ENCODE measurements at places on chromosomes 5 and 9.
A peak's percentile ranks its signal among the peaks of the same experiment; 100 is the strongest.

DNA sequence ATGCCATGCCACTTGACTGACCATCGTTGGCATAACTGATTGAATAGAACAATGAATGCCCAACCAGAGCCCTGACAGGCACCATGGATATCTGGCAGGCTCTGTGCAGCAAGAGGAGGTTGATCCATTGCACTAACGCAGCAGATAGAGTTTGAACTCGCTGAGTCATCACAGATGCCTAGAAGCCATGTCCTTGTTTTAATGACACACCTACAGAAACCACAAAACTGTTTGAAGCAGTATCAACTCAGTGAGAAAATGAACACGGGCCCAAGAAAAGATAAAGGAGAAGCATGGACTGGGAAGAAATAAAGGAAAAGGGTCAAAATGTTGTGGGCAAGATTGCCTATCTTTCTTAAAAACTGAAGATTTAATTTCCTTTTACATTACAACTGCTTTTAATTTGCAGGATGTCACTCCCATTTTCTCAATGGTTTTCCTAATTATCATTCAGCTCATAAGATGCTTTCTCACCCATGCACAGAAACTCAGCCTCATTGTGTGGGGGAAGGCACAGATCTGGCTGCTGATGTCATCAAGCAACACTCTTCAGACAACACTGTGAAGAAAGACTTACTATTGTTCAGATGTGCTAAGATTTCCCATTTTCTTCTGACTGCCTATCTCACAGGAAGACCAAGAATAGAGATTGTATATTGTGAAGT, 129.0 kb downstream of the PIK3R1 start:
- no peak for DNase-seq

GRCh38 chr9:3385871-3386270, 139.9 kb downstream of the RFX3 start:
- peak; percentile 21 for DNase-seq

DNA sequence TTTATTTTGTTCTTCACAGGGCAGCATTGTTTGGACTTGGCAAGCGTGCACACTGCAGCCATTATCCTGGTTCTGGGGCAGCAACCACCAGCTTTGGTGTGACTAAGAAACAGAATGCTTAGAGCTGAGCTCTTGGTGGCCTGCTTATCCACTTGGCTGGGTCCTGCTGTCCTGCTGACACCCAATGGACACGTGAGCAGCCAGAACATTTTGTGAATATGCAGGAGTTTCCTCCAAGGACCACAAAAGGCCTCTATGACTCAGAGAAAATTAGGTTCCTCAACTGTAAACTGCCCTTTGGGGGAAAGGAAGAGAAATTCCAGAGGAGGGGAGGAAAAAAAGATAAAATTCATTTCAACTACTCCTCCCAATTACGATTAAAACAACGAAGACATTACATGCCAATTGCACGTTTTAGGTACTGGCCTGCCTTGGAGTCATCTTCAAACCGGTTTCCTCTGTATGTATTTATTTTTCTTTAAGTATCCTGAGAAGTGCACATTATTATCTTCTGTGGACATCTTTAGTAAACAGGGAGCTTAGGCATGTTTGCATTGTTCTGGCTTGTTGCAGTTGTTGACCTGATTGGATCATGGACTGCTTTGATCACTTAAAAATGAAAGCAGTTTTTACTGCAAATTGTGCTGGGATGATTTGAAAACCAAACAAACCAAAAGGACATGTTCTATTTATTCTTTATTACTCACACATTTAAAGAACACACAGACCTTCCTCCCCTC, 82.3 kb upstream of the TLE4 start:
- DNase-seq, result no peak

DNA sequence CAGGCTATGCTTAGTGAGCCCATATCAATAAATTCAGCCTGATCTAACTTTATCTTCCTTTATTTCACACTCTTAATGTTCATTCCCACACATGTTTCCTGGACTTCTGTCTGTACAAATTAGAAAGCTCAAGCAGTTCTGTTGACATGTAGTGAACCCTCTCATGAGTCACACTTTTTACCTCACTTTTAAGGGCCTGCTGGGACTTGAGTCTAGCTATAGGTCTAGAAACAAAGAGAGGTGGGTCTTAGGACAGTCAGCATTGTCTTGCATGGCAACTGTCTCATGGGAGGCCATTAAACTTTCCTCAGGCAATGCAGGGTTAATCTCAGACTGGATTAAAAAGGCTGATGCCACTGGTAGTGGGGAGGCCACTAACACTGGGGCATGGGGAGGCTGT, 8.6 kb upstream of the CCNH start:
- no peak for DNase-seq

DNA sequence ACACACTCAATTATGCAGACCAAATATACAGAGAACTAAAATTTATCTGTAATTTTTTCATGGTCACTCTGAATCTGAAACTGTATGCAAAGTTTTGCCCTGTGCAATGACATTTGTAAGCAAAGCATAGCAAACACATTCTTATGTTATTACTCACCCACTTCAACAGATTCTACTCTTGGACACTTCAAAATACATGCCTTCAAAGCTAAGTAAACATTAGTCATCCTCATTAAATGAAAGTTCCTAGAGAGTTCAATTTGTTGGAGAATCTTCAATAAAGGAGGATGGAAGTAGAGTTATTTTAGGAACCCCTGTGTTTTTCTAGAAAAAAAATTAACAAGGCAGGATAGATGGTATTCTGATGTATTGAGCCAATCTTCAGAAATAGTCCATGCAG, 639.7 kb upstream of the C9orf72 start:
- no peak for DNase-seq

GRCh38 chr9:97237951-97238889, 69.2 kb upstream of the CCDC180 start:
- peak; percentile 74 for DNase-seq

GRCh38 chr5:60184606-60185005, 291.1 kb upstream of the PDE4D start:
- no peak for DNase-seq

DNA sequence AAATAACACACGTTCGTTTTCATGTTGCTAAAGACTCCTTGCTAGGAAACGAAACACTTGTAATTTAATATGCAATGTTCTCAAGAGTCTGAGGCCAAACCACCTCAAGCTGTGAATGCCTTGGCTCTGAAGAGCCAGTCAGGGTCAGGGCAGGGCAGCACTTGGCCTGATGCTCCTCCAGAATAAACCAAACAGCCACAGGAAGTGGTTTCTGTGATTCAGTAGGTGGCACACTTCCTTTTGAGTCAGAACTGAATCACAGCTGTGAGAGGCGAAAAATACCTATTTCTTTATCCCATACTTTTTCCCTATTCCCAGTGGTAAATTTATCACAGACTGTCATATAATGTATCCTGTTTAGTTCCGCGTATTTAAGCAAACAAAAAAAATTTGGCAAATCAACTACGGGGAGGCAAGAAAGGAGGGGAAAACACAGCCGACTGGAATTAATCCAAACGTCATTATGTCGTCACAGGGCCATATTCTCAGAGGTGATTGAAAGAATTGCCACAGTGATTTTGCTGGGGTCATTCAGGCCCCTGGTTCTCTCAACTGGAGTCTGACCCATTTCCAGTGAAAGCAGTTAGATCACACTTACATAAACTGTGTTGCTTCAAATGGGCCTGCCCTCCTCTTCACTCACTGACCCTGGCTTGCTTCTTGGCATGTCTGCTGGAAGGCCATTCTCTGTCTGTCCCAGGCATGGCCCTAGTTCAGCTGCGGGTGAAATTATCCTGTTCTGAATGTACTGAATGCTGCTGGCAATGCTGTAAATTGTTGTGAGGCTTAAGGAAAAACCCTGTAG, 71.2 kb downstream of the ARRDC3 start:
- DNase-seq, result peak; percentile 45

DNA sequence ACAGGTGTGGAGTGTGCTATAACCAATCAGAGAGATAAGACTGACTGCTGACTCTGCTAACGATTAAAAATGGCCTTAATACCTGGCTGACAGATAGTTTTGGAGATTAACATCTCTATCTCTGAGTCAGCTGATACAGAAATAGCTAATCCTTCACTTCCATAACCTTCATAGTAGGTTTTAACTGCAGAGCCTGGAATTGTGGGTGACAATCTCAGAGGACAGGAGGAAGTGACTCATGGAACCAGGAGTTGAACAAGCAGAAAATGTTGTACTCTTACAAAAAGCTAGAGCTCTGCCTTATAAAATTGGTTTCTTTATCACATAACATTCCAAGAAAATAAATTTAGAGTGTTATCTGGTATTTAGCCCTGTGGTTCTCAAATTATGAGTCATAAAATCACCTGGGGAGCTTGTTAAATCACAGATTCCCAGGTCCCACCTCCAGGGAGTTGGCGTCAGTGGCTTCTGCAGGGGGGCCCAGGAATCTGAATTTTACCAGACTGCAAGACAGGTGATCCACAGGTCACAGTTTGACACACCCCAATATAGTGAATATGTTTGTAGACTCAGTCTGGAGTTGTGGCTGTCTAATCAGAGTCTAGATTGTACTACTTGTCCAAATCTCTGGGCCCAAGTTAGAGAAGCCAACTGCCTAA, 44.4 kb upstream of the AFAP1L1 start:
- DNase-seq, result no peak

GRCh38 chr5:179292681-179293635, 52.3 kb downstream of the ADAMTS2 start:
- no peak for DNase-seq

DNA sequence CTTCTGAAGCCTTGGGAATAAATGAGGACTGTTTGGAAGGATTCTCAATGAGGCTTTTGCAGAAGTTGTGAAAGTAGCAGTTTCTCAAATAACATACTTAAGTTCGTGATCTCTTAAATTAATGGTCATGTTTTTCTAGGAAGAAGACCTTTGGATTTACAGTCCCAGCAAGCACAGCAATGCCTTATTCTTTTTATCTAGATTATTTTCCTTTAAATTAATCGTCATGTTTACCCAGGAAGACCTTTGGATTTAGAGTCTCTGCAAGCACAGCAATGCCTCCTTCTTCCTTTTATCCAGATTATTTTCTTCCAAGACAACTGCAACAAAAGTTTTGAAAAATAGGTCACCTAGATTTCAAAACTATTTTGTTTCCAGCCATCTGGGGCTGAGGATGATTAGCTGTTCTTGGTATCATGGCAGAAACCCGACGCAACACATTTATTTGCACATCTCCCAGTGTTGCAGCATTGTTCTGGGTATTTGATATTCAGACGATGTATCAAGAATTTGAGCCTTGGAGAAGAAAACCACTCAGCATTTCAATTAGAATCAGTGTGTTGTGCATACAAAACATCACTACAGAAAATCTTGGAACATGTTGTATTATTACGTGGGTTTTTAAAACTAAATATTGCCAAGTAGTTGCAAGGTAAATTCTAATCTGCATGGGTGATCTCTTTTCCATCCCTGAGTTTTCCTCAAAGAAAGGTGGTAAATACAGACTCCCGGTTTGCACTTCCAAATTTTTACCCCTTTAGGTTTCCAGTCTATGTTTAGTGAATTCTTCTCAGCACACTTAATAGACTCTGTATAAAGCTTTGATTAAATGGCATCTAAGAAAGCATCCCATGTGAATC, 50.9 kb downstream of the JAKMIP2 start:
- no peak for DNase-seq

DNA sequence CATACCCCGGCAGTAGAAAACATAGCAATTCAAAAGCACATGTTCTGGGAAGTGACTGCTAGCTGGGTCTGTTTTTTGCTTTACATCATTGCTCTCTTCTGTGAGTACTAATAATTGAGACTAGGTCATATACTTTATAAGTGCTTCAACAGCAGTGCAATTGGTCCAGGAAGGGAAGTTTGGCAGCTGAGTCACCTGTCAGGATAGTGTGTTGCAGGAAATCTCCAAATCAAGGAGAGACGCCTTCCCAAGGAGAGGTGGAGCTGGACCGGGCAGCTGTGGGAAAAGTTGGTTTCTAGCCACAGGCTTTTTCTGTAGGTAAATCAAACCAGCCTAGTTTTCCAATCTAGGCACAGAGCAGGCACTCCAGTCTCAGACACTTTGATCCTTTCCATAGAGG, 330.1 kb downstream of the ENC1 start:
- no peak for DNase-seq

- no peak for DNase-seq
Measured at GRCh38 chr5:93407454-93407853, 173.6 kb downstream of the NR2F1-AS1 start.
